ENCODE measurements at places on chromosomes 4 and X.

DNA sequence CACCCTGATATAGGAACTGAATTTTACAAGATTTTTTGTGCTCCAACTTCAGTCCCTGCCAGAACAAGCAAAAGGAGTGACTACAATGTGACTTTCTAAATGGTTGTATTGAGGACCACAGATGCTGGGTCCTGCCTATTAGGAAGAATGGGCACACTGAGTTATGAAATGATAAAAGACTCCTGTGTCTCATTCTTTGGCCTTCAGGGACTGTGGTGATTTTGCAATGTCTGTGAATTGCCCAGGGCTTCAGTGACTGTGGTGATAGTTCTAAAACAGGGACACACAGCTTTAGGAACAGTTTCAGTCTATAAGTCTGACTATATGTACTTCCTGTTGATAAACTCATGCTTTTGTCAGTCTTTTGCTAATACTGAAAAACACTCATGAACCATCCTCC is 210.2 kb downstream of the DMD start:
- no peak for DNase-seq

GRCh38 chr4:189940178-189941004 is at the start of gene FRG1:
Gene FRG1, plus strand, starts transcription at chr4:189940872. Its CDS starts 138 bp downstream, at chr4:189941010.
- DNase-seq = peak; percentile 96

- DNase-seq = no peak
These were observed 40.1 kb downstream of the STIM2 start for GRCh38 chr4:26900765-26901164.

DNA sequence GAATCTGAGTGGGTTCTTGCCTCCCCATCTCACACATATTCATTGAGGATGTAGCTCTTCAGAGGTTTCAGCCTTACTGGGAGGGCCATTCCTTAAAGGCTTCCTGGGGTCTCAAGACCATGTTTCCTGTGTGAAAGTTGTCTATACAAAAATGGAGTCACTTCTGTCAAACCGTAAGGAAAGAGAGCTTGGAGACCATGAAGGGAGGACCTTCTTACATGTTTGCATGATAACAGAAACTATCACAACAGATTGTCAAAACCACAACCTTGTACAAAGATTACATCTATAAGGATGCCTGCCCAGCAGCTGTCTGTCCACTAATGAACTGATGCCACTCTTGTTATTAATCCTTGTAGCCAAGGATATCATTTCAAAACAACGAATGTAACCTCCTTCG is 139.3 kb downstream of the PDE5A start:
- DNase-seq = no peak

- no peak for DNase-seq
These were observed 14.5 kb downstream of the MAGEA9B start for GRCh38 chrX:149572743-149573142.

- DNase-seq = no peak
These were observed 18.0 kb downstream of the PNMA6F start for GRCh38 chrX:153303276-153304262.

- no peak for DNase-seq
These were observed 1.3 kb upstream of the NYX start for GRCh38 chrX:41445781-41446358.

- no peak for DNase-seq
These were observed 81.4 kb downstream of the SH3RF1 start for GRCh38 chr4:169189372-169189771.

DNA sequence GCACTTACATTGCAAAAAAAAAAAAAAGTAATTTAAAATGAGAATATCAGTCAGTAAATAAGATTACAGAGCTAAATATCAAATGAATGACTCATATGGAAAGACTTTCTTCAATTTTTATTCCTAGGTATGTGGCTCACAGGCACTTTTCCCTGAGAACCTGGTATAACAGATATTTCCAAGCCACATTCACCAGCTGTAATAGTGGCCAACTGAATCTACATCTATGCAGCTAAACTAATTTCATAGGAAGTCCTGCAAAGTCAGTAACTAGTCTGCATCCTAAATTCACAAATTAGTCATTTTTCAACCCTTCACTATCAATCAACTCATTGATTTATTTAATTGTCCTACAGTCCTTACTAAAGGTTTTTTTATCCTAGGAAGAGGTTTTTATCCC is 5.6 kb downstream of the PDE5A start:
- no peak for DNase-seq

- peak; percentile 68 for DNase-seq
These were observed at the start of gene PRDM8 for GRCh38 chr4:80196922-80197573. Gene PRDM8, plus strand, starts transcription at chr4:80197503. Its CDS starts 2,578 bp downstream, at chr4:80200081.

- no peak for DNase-seq
These were observed 193.0 kb downstream of the TRIML1 start for GRCh38 chr4:188332265-188332664.

DNA sequence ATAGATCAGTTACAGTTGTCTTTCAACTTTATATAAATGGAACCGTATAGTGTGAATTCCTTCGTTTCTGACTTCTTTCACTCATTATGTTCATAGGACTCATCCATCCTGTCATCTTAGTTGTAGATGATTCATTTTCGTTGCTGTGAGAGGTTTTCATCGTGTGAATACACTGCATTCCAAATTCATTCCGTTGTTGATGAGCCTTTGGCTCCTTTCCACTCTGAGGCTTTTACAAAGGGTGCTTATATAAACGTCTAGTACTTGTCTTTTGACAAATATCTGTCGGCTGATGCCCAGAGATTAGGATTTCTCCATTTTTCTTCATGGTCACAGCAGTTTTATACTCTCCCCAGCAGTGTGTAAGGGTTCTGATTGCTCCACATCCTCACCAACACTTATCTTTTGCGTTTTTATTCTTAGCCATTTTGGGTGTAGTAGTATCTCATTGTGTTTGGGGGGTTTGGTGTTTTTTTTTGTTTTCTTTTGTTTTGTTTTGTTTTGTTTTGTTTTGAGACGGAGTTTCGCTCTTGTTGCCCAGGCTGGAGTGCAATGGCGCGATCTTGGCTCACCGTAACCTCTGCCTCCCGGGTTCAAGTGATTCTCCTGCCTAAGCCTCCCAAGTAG is 48.6 kb downstream of the LRP2BP start:
- DNase-seq = no peak

DNA sequence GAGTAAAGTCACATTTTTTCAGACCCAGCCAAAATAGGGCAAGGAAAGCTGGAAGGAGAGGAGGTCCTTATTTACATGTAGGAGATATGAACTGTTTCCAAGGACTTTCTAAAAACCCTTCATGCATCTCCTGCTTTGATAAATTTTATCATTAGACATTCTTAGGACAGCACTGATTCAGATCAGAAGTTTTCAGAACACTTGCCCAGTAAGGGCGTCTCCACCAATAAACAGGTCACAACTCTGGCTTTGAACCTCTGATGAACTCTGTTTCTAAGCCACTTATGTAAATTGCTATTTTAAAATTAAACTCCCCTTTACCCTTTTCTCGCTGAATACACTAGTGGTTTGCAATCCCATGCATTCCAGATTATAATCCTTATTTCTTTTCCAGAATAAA is 505.3 kb upstream of the SLIT2 start:
- DNase-seq = no peak

GRCh38 chr4:27886120-27886519 is 1025.5 kb downstream of the STIM2 start:
- DNase-seq = no peak

- DNase-seq = no peak
These were observed 852.9 kb downstream of the TECRL start for GRCh38 chr4:63556332-63556731.

DNA sequence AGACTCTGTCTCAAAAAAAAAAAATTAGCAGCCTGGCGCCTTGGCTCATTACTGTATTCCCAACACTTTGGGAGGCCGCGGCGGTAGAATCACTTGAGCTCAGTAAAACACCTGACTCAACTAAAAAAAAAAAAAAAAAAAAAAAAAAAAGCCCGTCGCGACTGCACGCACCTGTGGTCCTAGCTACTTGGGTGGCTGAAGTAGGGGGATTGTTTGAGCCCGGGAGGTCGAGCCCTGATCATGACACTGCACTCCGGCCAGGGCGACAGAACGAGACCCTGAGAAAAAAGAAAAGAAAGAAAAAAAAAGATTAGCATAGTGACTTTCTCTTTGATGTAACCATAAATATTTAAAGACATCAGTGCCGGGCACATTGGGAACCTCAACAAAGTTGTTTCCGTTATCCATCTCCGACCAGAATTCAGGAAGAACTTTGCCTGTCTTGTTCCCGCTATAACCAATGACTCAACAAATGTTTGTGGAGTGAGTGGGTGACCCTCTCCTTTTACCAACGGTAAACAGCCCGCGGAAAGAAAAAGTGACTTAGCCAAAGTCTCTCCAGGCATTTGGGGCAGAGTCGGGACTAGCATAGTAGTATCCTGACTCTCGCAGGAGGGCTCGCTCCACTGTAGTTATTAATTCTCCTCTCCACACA is 553 bp upstream of the MED28 start:
- peak; percentile 39 for DNase-seq

- peak; percentile 35 for DNase-seq
These were observed 172.2 kb upstream of the TLL1 start for GRCh38 chr4:165700855-165701254.

- no peak for DNase-seq
These were observed 51.3 kb downstream of the ANXA10 start for GRCh38 chr4:168143601-168144000.

- no peak for DNase-seq
These were observed 142.2 kb upstream of the KCNIP4 start for GRCh38 chr4:22090661-22091351.

GRCh38 chr4:183831026-183831446 is 74.1 kb upstream of the STOX2 start:
- peak; percentile 27 for DNase-seq

GRCh38 chr4:924107-925096 is 7.7 kb downstream of the GAK start:
- peak; percentile 61 for DNase-seq

GRCh38 chrX:109409181-109409580 is 72.7 kb downstream of the GUCY2F start:
- DNase-seq = no peak

DNA sequence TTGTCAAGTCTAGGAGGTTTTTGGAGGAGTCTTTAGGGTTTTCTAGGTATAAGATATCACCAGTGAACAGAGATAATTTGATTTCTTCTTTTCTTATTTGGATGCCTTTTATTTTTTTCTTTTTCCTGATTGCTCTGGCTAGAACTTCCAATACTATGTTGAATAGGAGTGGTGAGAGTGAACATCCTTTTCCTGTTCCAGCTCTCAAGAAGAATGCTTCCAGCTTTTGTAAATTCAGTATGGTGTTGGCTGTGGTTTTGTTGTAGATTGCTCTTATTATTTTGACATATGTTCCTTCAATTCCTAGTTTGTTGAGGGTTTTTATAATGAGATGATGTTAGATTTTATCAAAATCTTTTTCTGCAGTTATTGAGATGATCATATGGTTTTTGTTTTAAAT is 165.6 kb upstream of the WDFY3 start:
- DNase-seq = no peak

GRCh38 chr4:92303621-92304027 is at the start of gene GRID2:
Gene GRID2, plus strand, starts transcription at chr4:92303966.
- no peak for DNase-seq

- no peak for DNase-seq
These were observed 112.5 kb downstream of the MAPK10 start for GRCh38 chr4:86247320-86247719.

DNA sequence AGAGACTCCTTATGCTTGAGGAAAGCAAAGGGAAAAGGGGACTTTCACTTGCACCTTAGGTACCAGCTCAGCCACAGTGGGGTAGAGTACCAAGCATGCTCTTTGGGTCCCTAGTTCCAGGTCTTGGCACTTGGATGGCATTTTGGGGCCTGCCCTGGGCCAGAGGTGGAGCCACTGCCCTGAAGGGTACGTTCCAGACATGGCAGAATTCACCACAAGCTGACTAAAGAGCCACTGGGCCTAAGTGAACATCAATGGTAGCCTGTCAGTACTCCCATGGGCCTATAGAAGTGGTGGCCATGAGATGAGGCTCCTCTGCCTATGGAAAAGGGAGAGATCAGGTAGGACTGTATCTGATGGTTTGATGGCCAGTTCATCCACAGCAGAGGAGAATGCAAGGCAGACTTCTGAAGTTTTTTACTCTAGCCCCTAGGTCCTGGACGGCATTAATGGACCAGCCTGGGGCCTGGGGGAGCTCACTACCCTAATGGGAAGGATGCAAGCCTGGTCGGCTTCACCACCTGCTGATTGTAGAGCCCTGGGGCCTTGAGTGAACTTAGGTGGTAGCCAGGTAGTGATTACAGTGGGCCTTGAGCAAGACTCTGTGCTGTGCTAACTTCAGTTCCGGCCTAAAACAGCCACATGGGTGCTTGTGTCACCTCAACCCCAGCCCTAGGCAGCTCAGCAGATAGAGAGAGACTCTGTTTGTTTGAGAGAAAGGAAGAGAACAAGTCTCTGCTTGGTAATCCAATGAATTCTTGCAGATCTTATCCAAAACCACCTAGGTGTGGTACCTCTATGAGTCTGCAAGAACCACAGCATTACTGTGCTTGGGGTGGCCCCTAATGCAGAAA is 19.8 kb upstream of the HSFX4 start:
- peak; percentile 4 for DNase-seq
